CD4-positive, CD25-positive, alpha-beta regulatory T cell (primary cell): ENCODE measurements at places on chromosomes 1 and 21.
A peak's percentile ranks its signal among the peaks of the same experiment; 100 is the strongest.

DNA sequence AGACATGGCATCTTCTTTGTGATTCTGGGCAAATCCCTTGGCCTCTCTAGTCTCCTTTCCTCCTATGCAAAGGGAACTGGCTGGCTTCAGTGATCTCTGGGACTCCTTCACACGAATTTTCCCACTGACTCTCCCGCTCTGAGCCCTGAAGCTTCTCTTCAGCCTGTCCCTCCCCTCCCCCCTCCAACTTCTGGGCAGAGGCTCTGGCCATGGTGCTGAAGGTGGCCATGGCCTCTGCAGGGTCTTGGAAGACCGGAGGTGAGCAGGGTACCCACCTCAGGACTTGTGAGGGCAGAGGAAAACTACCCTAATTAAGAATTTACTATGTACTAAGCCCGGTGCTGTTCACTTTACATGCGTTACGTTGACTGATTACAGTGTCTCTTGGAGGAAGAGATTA is 29.4 kb upstream of the POU3F1 start:
- no peak for DNase-seq

DNA sequence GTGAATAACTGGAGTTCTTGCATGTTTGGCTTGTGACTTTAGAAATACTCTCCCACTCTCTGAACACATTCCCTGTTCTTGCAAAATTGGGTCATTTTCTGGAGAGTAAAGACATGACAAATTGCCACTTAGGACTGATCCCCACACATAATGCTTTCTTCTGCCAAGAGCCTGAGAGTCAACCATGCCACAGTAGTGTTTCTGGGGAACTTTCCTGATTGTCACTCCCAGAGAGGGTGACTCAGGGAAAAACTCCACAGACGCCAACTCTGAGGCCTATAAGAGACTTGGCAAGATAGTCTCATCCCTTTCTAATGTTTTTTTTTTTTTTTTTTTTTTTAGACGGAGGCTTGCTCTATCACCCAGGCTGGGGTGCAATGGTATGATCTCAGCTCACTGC is 157.8 kb downstream of the ATG4C start:
- no peak for DNase-seq

GRCh38 chr1:36322786-36323635 is 434 bp downstream of the EVA1B start:
- peak; percentile 40 for DNase-seq

DNA sequence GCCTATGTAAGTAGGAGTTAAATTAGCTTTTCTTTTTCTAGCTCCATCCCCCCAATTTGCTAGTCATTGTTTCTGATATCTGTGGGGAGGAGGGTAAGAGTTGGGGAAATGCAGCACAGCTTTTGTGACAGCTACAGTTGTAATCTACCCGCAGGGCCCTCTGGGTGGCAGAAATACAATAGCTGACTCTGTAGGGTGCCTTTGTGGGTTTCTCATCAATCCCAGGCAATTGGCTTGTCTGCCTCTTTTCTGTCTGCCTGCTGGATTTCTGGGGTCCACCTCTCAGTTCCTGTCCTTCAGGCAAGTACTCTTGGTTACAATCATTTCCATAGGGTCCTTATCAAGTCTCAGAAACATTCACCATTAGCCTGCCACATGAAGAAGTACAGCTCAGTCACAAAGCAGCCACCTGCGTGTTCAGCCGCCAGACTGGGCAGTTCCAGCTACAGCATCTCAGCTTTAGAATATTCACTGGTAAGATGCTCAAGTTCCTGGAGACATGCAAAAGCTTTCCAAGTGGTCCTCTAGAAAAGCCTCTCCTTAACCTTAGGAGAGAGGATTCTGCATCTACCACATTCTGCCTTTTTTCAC is 19.2 kb upstream of the SLC44A5 start:
- no peak for DNase-seq

GRCh38 chr1:14627608-14628489 is 29.4 kb downstream of the KAZN start:
- DNase-seq, result no peak

DNA sequence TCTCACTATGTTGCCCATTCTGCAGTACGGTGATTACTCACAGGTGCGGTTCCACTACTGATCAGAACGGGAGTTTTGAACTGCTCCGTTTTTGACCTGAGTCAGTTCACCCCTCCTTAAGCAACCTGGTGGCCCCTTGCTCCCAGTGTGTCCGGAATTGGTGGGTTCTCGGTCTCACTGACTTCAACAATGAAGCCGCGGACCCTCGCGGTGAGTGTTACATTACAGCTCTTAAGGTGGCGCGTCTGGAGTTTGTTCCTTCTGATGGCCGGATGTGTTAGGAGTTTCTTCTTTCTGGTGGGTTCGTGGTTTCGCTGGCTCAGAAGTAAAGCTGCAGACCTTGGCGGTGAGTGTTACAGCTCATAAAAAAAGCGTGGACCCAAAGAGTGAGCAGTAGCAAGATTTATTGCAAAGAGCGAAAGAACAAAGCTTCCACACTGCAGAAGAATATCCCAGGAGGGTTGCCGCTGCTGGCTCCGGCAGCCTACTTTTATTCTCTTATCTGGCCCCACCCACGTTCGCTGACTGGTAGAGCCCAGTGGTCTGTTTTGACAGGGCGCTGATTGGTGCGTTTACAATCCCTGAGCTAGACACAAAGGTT is 17.6 kb upstream of the PARP1 start:
- DNase-seq, result no peak

- no peak for DNase-seq
Observed at GRCh38 chr1:57232500-57232899, 191.4 kb downstream of the DAB1 start.

- DNase-seq, result no peak
Observed at GRCh38 chr1:84862810-84863251, 30.2 kb downstream of the LPAR3 start.

DNA sequence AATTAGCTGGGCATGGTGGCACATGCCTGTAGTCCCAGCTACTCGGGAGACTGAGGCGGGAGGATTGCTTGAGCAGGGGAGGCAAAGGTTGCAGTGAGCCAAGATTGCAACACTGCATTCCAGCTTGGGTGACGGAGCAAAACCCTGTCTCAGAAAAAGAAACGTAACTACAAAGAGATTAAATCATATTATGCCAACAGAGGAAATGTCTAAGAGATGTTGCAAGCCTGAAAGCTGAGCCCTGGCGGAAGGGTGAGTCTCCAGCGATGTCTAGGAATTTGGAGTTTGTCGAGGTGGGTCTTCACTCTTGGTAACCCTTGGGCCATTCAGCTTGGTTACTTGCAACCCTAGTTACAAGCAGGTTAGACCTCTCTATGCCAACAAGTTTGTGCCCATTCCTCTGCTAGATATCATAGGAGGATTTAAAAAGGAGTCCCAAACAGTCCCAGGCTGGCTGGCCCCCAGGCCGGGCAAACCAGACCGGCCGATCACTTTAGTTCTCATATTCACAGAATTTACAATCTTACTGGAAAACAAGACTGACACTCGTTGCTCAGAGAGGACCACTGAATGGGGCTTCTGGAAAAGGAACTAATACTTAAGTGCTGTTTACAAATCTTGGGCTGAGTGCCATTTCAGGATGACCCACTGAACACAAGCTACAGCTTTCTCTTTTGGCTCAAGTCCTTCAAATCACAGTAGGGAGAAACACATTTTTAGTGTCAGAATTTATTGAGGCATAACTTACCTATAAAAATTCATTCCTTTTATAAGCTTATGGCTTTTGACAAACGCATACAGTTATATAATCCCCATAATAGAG is 27.1 kb downstream of the SLC30A1 start:
- no peak for DNase-seq

GRCh38 chr1:232709386-232709785 is 79.5 kb upstream of the SIPA1L2 start:
- no peak for DNase-seq

GRCh38 chr1:58812468-58812867 is 28.6 kb upstream of the JUN start:
- DNase-seq, result no peak

DNA sequence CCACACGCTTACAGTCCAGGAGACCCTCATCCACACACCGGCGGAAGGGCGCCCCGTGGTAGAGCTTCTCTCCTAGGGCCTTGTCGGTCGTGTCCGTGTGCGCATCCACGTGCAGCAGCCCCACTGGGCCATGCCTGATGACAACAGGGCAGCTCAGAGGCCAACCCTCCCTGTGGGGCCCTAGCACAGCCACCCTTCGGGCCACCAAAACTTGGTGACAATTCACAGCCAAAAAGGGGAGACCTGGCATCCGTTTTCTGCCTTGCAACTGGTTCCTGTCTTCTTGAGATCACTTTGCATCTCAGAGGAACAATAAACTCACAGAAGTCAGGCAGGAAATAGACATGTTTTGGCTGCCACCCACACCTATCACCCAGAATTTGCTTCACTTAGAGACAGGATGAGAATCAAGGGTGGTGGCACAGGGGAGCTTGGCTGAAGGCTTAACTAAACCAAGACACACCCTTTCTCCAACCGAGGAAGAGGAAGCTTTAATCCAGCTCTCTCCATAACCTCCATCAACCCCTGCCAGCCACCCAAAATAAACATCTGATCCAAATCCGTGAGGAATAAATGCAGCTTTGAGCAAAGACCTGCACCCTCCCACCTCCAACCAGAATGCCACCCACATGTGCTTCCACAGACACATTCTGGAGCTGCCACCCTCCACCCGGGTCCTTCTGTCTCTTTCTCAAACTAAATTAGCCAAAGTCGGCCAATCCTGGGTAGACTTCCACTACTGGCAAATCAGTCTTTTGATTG is 5.7 kb downstream of the AGMAT start:
- peak; percentile 72 for DNase-seq

DNA sequence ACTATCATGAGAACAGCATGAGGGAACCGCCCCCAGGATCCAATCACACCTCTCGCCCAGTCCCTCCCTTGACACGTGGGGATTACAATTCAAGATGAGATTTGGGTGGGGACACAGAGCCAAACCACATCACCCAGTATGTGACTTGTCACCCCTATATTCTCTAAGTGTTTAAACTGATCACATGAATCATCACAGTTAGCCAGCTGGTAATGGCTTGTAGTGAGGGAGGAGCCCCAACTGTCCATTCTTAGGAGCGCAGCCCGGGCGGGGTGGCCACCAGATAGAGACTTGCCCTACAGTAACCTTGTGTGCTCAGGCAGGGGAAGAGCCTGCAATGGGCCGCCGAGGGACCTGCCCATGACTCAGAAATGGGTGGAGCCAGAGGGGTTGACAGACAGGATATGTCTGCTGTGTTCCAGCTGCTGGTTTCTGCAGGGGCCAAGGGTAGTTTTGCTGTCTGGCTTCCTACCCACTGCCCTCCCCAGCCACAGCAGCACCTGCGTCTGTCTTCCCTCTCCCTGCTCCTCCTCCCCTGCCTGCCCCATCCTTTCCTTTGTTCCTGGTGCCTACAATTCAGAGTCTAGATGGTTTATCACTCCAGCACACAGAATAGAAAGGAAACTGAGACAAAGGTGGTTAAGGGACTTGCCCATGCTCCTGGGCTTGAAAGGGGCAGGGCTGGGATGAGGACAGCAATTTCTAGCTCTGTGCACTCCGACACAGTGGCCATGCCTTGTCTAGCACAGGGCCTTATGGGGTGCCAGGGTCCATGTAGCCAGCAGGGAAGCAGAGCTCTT is 9.2 kb downstream of the ABCG1 start:
- peak; percentile 95 for DNase-seq

GRCh38 chr1:23528250-23528978 is 2.6 kb downstream of the E2F2 start:
- peak; percentile 69 for DNase-seq

GRCh38 chr1:46603858-46604549 is at the start of gene MKNK1:
Gene MKNK1, minus strand, starts transcription at chr1:46604268. Its CDS starts 20,941 bp downstream, at chr1:46583327.
- peak; percentile 99 for DNase-seq

DNA sequence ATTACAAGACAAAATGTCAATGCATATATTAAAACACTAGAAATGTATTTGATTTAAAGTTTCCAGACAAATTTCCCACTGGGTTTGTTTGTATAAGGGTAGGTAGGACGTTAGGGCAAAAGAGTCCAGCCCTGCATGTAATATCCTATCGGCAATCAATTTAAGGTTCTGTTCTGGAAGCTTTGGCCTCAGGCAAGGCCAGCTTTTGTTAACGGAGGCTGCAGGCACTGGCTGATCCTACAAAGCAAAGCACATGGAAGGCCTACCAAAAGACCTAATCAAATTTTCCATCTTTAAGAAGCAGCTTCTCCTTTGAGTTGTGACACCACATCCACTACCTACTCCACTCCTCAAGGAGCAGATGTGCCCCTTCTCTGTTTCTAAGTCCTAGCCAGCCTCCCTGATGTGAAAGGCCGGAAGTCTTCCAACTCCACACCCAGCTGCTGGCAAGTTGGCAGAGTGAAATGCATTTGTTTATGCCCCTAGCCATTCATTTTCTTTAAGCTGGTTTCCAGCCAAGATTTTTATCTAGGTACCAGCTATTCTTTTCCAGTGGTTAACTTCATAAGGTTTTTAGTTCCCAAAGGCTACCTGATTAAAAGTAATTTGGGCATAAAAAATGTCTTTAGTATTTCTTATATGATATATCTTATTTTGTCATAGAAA is 452.6 kb downstream of the PTBP2 start:
- no peak for DNase-seq

DNA sequence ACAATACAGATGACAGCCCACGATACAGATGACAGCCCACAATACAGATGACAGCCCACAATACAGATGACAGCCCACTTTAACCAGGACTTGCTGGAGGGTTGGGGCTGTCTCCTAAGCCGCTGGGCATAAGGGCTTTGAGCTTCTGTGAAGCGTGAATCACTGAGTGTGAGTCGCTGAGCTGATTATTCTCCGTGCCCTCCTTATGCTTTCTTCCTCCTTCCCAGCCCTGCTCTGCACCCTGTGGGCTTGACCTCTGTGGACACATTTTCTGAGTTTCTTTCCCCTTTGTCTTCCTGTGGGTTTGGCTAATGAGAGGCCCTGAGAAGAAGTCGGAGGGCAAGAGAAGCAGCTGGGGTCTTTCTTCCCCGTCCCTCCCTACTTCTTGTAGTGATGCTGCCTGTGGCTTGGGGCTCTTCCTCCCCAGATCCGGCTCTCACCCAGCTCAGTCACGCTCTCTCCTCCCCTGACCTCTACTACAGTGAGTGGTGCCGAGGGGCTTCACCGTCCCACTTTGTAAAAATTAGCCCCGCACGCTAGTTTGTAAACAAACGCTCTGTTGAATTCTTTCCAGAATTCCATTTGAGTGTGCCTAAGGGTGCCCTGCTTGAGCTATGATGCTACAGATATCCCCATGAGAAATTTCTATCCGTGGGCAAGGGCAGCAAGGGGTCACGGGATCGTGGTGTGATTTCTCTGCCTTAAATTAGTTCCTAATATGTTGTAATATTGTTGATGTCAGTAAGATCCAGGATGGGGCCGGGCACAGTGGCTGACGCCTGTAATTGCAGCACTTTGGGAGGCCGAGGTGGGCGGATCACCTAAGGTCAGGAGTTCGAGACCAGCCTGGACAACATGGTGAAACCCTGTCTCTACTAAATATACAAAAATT is 46.4 kb upstream of the SOD1 start:
- DNase-seq, result no peak

GRCh38 chr1:19367584-19368041 is 55.5 kb downstream of the SLC66A1 start:
- DNase-seq, result no peak
